Aorta (tissue), 5 donors: ENCODE measurements at places on chromosomes 4 and X. TPM values are rescaled to one million over a fixed set of nuclear protein-coding genes. Genes with fewer than 3 reads are reported as not detected.

SLC38A5 gene
- 13.2 TPM for total RNA-seq

UCHL1 gene
- total RNA-seq: 37.5 TPM

GRCh38 chrX:77009691-77010090 is 437.5 kb upstream of the FGF16 start:
- peak; percentile 67 for DNase-seq
- no peaks in the 10 kb centered on the region for H3K36me3 ChIP-seq
- H3K27me3 ChIP-seq: no peaks in the 10 kb centered on the region

DNA sequence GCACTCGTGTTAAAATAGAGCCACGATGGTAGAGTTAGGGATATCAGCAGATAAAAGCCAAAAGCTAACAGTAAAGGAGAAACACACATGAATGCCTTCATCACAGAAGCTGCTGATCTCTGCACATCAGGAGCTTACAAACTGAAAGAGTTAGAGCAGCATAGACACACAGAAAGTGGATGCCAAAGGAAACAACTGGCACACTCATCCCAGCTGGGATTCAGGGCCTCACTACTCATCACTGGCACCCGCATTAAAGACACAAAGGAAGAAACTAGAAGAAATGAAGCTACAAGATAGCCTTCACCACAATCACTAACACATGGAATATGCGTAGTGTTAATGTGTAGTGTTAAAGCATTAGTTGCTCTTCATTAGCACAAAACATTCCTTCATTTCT is 156.4 kb upstream of the TBL1X start:
- H3K27ac ChIP-seq: no peak overlapping the region
- H3K4me3 ChIP-seq: no peak overlapping the region
- no peak for DNase-seq
- H3K27me3 ChIP-seq: no peaks in the 10 kb centered on the region
- H3K4me1 ChIP-seq: no peaks in the 10 kb centered on the region

DNA sequence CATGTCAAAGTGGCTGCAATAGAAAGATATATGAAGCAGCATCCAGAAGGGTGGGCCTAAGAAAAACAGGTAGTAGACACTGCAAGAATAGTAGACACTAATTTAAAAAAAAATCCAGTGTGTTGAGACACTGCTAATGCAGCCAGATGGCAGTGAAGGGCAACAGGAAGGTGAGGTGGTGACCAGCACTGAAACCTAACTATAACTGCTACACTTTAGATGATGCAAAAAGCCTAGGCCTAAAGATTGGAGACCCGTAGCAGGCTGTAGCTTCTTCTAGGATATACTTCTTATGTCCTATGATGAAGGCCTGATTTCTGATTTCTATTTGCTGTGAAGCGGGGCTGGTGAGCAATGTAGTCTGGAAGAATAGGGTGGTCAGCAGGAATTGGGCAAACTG is 38.7 kb upstream of the SH3KBP1 start:
- no peak for DNase-seq
- no peak overlapping the region for H3K27ac ChIP-seq
- no peaks in the 10 kb centered on the region for H3K36me3 ChIP-seq
- H3K4me1 ChIP-seq: no peaks in the 10 kb centered on the region
- H3K27me3 ChIP-seq: no peaks in the 10 kb centered on the region
- H3K4me3 ChIP-seq: no peak overlapping the region

DNA sequence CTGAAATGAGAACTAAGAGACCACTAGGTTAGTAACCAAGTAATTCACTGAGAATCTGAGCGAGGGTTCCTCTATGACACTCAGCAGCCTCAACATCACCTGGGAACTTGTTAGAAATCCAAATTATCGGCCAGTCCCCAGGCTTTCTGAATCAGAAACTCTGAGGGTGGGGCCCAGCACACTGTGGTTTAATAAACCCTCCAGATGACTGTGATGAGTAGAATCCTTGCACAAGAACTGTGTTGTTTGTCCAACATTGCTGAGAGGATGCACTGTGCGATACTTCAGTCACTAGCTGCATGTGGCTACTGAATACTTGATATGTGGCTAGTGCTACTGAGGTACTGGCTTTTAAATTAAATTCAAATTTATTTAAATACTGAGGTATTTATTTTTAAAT is 243.9 kb downstream of the MAML3 start:
- H3K4me1 ChIP-seq: peaks cover 1% of the 10 kb centered on the region
- no peak overlapping the region for H3K27ac ChIP-seq
- no peaks in the 10 kb centered on the region for H3K27me3 ChIP-seq
- no peak for DNase-seq
- H3K4me3 ChIP-seq: no peak overlapping the region
